ENCODE measurements at places on chromosomes 16 and 17.

DNA sequence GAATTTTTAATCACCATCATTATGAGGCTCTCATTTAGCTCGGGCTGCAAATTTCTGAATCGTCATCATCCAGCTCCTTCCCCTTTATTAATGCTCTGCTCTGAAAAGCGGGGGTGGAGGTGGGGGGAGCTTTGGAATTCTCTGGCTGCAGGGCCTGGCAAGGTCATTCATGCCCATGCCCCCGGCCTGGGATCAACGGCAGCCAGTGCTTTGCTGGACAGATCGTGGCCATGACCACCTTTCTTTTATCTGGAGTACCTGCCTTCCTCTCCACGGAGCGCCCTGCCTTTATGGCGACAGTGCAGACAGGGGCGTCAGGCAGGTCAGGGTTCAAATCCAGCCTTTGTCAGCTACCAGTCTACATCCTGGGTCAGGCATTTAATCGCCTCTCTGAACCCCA, 5.1 kb upstream of the CPSF4L start:
- DNase-seq: no peak

DNA sequence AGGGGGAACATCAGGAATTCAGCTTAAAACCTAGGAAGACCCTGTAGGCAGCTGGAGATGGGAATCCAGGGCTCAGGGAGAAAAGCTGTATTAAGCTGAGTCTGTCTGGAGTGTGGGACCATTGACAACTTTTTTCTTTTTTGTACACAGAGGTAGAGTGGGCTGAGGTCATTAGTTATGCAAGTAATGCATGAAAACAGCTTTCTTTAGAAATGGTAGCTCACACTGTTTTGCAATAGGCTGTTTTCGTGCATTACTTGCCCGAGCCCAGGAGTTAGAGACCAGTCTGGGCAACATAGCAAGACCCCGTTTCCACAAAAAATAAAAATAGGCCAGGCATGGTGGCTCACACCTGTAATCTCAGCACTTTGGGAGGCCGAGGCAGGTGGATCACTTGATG, 46.5 kb downstream of the KATNIP start:
- no peak for DNase-seq

DNA sequence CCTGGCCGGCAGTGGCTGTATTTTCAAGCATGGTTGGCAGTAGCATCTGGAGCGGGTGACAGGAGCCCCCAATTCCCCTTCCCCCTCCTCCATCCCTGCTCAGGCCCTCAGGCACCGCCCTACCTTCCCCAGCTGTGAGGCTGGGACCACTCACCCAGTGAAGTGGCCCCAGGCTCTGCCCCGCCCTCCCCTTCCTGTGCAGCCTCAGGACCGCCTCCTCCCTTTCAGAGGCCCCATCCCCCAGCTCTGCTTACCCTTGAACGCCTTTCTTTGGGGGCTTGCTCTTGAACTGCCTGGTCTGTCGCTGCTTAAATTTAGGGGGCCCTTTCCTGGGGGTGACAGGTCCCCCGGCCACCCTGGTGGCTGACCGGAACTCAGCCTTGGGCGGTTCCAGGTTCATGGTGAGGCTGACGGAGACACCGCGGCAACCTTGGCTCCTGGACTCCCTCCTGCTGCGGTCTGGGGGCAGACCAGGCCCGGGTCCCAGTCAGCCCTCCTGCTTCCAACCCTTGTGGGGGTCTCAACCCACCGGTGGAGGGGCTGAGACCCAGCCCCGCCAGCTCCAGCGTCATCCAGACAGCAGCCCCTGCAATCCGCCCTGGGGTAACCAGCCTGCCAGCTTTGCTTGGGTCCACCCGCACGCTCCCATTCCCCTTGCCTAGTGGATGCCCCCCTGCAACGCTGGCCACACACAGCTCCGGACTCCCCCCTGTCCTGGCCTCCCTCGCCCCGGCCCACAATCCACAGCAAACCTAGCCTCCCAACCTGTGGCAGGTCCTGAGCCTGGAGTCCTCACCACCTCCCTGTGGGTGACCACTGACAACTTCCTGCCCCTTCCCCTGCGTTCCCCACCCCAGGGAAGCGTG, 3.2 kb downstream of the PDE6G start:
- DNase-seq: no peak

DNA sequence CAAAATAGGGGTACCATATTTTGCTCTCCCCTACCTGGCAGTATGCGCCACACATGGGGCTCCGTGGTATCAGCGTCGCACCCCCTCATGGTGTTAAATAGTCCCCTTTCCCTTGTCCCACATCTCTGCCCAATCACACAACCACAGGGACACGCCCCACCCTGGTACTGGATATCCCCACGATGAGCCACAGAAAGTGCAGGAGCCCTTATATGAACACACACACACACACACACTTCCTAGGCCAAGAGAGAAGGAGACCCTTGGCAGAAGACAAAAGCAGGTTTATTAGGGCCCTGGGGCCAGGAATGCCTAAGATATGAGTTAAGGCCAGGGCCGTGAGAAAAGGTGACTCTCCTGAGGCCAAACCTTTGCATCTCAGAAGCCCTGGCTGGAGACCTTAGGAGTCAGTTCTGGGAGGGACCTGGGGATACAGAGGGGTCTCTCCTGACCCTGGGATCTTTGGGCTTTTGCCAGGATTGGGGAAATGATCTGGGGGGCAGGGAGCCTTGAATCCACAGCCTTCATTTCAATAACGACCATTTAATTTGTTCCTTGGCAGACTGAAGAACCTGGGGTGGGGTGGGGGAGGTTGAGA, 11.6 kb downstream of the COPZ2 start:
- no peak for DNase-seq

GRCh38 chr16:81831722-81832126, 52.6 kb downstream of the PLCG2 start:
- DNase-seq: peak; percentile 48

DNA sequence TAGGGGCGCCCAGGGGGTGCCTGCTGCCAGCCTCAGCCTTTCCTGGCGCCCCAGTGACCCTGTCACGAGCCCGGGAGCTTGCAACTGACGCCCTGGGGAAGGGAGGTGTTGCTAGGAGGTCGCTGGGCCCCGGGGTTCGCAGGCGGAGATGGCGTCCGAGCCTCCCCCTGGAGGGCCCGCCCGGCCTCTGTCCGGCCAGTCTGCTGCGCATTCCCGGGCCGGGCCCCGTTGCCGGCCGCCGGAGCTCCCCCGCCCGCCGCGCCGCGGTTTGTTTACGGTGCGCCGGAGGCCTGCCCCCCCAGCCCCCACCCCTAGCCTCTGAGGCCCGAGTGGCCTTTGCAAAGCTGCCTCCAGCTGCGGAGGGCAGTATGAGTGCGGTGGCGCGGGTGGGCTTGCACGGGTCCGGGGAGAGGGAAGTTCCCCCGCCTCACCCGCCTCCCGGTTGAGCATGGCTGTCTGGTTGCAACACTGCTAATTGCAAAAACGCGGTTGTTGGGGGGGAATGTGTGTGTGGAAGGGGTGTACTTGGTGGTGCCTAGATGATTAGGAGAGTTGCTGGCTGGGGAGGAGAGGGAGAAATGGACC, 514 bp downstream of the THRA start:
- no peak for DNase-seq

DNA sequence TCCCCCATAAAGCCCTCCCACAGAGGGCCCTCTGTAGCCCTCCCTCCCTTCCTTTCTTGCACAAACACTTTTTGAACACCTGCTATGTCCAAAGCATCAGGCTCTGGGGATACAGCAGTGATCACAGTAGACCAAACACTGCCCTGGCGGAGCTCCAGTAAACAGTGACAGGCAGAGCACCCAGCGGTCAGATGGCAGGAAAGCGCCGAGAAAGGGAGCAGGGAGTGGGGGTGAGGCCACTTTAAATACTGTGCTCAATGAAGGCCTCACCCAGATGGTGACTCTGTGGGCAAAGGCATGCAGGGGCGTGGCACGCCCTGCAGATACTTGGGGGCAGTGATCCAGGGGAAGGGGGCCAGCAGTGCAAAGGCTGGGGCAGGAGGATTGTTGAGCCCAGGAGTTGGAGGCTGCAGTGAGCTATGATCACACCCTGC, 7.6 kb downstream of the PRR29 start:
- no peak for DNase-seq

- DNase-seq: no peak
Observed at GRCh38 chr16:12362482-12363458, 386.2 kb downstream of the SNX29 start.

DNA sequence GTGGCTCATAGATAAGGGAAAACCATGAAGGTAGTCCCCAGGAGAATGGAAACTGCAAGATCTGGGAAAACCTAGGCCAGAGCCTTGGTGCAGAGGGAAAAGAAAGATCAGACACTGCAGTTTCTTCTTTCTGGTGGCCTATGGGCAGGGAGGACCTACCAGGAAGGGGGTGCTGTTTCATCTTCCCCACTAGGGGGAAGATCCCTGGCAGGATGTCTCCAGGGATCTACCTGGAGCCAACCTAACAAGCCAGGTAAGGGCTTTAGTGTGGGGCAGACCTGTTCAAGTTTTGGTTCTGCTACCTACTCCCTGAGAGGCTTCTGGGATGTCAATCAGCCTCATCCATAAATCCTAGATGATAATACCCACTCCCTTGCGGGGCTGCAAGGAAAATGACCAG, 21.4 kb downstream of the TOM1L2 start:
- DNase-seq: no peak

DNA sequence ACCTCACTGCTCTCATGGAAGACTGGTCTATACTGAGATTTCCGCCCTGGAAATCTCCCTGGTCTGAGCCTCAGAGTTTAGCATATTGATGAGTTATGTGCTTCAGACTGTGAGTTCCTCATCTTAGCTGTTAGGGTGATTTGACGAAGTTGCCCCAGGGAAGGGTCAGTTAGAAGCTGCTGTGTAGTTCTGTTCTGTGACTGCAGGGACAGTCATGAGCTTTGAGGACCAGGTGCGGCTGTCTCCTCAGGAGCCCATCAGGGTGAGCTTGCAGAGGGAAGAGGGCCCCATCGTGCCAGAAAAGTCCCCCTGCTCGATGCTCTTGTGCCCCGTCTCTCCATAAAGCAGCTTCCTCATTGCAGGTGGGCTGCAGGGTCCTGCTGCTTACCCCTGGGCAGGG, 28.3 kb upstream of the IL17C start:
- no peak for DNase-seq

GRCh38 chr17:12247761-12248160, 227.1 kb downstream of the MAP2K4 start:
- no peak for DNase-seq

Measured in esophagus squamous epithelium (tissue), 5 donors.